ENCODE measurements at places on chromosomes 12 and 14. TPM values are rescaled to one million over a fixed set of nuclear protein-coding genes. Genes with fewer than 3 reads are reported as not detected.

Gene NT5DC3
- total RNA-seq: 6.7 TPM

Gene COX8C
- total RNA-seq: not detected

Gene PAPLN
- 1.4 TPM for total RNA-seq

Gene MTERF2
- 6.4 TPM for total RNA-seq

Gene SENP1
- total RNA-seq: 69.8 TPM

Gene MYH7
- total RNA-seq: not detected

Gene KERA
- not detected for total RNA-seq

Gene PTPRB
- total RNA-seq: not detected

Gene PTPN6
- total RNA-seq: 320 TPM

Gene SLC17A8
- total RNA-seq: not detected

Gene OS9
- total RNA-seq: 116 TPM

Gene KCNK13
- total RNA-seq: not detected

Gene ACOT6
- not detected for total RNA-seq

Gene ENTPD5
- 14.4 TPM for total RNA-seq

Gene TAS2R43
- total RNA-seq: 2.7 TPM

GRCh38 chr12:126663304-126664094 is 1598.3 kb downstream of the AACS start:
- peak; percentile 5 for DNase-seq

- no peak for DNase-seq
Observed at GRCh38 chr14:97603201-97603600, 806.0 kb downstream of the VRK1 start.

DNA sequence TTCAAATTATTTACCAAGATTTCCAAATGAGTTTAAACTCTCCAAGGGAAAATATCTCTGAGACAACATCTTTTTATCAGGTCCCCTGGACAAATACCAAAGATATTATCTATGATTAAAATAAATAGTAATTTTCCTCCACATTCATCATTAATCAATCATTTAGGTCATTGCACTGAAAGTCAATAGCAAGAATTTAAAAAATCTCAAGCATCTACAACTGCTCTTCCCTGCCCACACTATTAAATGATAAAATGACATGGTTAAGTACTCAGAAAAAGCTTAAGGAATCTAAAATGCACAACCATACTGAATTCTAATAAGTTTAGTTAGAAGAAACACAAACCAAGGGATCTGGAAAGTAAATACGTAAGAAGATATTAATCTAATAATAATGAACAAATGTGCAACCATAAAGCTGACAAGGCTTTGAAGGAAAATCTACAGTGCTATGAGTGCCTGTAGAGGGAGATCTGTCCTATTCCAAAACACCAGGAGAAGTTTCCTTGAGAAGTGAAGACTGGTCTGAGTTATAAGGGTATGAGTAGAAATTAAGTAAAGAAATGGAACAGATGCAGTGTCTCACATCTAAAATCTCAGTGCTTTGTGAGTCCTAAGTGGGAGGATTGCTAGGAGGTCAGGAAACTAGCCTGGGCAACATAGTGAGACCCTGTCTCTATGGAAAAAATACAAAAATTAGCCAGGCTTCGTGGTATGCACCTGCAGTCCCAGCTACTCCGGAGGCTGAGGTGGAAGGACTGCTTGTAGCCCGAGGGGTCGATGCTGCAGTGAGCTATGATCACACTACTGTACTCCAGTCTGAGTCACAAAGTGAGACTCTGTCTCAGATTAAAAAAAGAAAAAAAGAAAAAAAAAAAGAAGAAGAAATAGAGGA is 19.2 kb downstream of the INTS13 start:
- DNase-seq: no peak

DNA sequence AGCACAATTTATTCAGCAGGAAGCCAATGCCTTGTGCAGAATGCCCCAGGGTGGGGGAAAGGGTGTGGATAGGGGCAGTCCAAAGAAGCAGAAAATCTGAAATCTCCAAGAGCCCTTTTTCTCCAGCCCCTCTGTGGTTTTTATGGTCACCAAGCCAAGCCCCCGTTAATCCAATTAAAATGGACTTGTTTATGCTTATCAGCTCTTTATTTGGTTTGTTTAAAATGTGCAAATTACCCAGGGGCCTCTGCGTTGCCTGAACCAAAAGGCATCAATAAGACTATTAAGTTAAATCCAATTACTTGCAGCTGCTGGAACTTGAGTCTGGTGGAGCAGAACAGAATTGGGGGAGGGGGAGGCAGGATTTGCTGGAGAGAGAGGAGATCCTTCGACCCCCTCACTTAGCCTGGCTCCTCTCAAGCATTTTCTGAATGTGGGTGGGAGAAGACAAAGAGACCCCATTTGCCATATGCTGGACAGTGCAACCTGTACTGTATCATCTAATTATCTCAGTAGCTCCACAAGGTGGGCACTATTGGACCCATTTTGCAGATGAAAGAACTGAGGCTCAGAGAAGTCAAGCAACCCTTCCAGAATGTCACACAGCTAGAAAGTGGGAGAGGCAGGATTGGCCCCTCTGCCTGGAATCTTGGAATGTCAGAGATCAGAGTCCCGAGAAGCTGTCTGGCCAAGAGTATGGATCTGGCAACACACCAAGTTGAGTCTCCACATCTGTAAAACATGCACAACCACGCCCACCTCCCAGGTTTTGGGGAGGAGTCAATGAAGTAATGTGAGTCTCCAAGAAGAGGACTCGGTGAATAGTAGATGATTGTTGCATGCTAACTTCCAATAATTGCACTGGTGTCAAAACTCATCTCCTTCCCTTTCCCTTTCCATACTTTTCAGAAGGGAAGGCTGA is 66.9 kb downstream of the CMKLR1 start:
- DNase-seq: no peak

DNA sequence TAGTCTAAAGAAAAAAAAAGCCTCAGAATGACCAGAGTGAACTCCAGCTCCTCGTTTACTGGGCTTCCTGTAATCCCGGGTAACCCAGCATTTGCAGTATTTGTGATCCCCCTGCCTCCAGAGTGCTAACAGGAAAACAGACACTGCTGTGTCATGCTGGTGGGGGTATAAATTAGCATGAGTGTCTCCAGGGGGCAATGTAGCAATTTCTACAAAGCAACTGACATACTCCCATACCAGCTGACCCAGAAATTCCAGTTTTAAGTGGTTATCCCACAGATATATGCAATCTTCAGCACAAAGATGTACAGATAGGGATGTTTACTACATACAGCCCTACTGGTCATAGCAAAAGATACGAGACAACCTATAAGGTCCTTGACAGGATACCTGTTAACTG is 18.8 kb downstream of the TTC7B start:
- DNase-seq: no peak

DNA sequence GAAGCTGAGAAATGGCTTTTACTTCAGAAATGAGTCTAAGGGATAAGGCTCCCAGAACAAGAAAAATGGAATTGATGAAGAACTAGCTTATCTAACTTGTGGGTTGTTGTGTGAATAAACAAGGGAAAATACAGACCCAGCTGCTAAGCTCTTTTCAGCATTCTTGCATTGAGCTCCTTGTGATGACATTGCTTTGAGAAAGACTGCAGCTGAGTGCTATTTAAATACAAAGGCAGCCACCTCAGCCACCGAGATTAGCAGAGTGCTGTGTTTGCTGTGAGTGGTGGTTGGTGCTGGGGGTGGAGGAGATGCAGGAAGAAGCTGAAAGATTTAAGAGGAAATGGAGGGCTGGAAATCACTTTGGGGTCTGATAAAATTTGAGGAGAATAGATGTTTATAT is 396.0 kb upstream of the PRICKLE1 start:
- no peak for DNase-seq

DNA sequence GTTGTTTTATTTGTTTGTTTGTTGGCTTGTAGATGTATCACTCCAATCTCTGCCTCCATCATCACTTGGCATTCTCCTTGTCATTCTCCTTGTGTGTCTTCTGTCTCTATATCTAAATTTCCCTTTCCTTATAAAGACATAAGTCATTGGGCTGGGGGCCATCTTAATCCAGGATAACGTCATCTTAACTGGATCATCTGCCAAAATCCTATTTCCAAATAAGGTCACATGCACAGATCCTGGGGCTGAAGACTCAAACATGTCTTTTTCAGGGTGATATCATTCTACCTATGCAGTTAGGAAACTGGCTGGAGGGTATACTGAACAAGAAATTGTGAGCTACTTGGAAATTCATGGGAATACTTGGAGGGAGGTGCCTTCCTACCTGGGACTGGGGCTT is 8.7 kb upstream of the CCDC60 start:
- DNase-seq: no peak

DNA sequence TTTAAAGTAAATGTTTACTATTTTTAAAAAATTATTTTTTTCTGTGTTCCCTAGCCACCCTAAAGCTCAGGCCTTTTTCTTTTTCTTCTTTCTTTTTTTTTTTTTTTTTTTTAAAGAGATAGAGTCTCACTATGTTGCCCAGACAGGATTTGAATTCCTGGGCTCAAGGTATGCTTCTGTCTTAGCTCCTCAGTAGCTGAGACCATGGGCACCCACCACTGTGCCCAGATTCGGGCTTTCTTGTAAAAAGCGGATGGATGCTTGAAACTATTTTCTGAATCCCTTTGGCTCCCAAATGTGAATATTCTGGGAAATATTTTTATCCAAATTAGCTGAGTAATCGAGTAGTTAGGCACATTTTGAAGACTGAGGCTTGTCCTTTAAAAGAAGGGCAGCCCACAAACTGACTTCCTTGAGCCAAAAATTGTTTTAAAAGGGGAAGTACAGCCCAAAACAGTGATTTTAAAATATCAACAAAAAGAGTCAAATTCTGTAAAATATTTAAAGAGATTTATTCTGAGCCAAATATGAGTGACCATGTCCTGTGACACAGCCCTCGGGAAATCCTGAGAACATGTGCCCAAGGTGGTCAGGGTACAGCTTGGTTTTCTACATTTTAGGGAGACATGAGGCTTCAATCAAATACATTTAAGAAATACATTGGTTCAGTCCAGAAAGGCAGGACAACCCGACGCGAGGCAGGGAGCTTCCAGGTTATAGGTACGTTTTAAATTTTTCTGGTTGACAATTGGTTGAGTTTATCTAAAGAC is 28.8 kb upstream of the HIGD1C start:
- no peak for DNase-seq

GRCh38 chr14:32817780-32818179 is 120.9 kb upstream of the NPAS3 start:
- DNase-seq: no peak

DNA sequence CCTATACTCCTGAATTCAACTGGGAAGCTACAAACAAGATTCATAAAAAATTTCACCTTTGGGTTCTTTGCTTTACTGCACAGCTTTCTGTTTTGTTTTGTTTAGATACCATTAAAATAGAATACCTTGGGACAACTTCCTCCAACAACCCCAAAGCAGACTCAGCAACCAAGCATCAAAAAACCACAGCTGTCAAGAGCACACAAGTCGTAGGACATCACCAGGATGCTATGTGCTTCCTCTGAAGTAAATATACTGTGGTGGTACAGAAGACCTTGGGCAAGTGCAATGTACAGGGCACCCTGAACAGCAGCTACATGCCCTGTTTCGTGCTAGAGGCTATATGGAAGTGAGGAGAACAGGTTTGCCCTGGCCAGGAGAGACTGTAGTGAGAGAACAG is 359.3 kb downstream of the BCL11B start:
- DNase-seq: no peak

DNA sequence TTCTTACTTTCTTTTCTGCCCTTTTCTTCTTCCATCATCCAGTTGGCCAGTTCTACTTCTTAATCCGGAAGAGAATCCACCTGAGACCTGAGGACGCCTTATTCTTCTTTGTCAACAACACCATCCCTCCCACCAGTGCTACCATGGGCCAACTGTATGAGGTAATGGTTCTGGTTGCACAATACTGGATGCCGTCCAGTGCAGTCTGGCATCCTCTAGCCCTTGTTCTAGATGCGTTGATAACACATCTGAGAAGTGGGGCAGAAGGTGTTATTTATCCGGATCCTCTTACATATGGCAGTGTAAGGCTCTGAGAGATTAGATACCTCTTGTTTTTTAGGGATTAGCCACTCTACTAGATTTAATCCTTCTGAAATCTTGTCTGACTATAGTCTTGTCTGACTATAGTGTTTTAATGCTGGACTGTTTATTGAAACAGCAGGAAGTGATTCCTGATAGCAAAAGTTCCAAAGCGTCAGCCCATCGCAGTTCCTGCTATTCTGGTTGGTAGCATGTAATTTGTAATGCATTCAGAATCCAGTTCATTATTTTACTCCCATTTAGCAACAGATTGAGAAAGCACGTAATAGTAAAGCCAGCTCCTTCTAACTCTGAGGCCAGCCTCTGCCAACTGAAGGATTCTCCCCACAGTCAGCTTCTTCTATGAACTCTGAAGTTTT is 7.9 kb downstream of the GABARAPL1 start:
- no peak for DNase-seq

DNA sequence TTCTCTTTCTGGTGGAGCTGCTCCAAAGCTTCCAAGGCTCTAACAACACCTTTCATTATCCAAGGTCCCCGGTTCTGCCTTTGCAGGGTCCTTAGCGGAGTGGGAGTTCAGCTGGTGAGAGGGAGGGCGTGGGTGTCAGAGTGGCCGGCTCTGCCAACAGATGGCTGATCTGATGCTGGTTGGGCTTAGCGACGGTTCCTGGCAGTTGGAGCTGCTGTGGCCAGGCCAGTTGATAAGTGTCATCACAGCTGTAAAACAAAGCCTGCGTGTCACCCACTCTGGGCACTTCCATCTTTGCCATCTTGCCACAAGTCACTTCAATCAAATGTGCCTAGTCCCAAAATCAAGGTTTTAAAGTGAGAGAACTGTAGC is 36.3 kb downstream of the RIN3 start:
- DNase-seq: no peak

DNA sequence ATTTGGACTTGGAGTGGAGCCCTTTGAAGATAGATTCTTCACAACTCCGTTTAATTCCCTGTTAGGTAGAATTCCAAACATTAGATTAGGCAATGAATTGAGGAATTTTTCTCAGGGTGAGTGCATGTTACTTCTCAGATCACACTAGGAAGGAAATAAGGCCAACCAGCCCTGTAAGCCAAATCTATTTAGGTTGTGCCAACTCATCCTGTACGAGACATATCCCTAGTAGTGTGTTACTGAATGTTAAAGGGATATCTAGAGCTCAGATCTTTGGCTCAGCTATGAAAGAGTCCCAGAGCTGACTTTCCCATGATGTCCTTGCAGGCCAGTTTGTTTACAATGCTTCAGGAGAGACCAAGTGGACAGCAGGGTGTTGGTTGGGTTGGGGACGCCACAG is 45.6 kb downstream of the GPHB5 start:
- DNase-seq: no peak

DNA sequence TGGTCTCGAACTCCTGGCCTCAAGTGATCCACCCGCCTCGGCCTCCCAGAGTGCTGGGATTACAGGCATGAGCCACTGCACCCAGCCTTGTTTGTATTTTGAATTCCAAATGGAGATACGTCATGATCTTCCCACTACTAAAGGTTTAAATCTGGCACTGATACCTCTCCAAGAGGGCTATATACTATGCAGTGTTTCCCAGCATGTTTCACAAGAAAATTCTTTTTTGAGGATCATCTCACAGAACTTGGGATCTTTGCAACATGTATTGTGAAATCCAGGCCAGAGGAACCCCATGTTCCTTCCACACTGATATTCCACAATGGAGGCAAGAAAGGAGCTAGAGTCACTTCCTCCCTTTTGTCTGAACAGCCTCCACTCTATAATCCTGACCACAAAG is 112.7 kb downstream of the NT5DC3 start:
- DNase-seq: no peak

- no peak for DNase-seq
Observed at GRCh38 chr12:117671734-117672133, 297.1 kb downstream of the KSR2 start.

GRCh38 chr12:10069099-10069498 is 29.7 kb downstream of the CLEC1A start:
- no peak for DNase-seq

GRCh38 chr14:53924753-53925152 is 31.9 kb downstream of the BMP4 start:
- no peak for DNase-seq

- no peak for DNase-seq
Observed at GRCh38 chr12:14827043-14827442, 13.1 kb upstream of the SMCO3 start.
